CD4-positive, CD25-positive, alpha-beta regulatory T cell (primary cell): ENCODE measurements at places on chromosomes 7 and 10.

DNA sequence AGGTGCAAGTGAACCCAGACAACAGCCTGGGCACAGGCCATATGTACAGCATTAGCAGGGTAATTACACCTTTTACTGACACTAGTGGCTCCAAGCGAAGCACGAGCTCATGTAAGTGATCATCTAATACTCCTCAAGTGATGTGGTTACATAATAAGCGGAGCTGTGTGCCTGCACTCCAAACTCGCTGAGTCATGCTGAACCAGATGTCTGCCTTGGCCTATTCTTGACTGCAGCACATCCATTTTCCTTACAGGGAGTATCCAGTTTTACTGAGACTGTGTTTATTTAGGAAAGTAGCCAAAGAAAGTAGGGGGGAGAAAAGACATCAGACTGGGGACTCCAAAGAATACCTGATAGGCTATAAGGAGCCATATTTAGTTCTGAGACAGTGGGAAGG lies 90.1 kb downstream of the GRM3 start:
- no peak for DNase-seq
- H3K27me3 ChIP-seq: no peaks in the 10 kb centered on the region
- no peak overlapping the region for H3K4me3 ChIP-seq
- no peak overlapping the region for H3K27ac ChIP-seq

- no peaks in the 10 kb centered on the region for H3K4me1 ChIP-seq
- no peaks in the 10 kb centered on the region for H3K36me3 ChIP-seq
- no peak overlapping the region for H3K4me3 ChIP-seq
- no peak overlapping the region for H3K27ac ChIP-seq
- H3K27me3 ChIP-seq: no peaks in the 10 kb centered on the region
These were observed 32.8 kb downstream of the ADRA2A start for GRCh38 chr10:111109501-111110242.

GRCh38 chr10:131201741-131202515 lies 109.6 kb downstream of the TCERG1L start:
- DNase-seq: no peak
- no peaks in the 10 kb centered on the region for H3K27me3 ChIP-seq
- H3K36me3 ChIP-seq: no peaks in the 10 kb centered on the region
- no peak overlapping the region for H3K27ac ChIP-seq
- no peak overlapping the region for H3K4me3 ChIP-seq
- no peaks in the 10 kb centered on the region for H3K4me1 ChIP-seq

- DNase-seq: no peak
- H3K4me1 ChIP-seq: no peaks in the 10 kb centered on the region
- no peak overlapping the region for H3K27ac ChIP-seq
- H3K36me3 ChIP-seq: no peaks in the 10 kb centered on the region
These were observed 1160.8 kb upstream of the LRRTM3 start for GRCh38 chr10:65765006-65765541.

- H3K4me3 ChIP-seq: no peak overlapping the region
- H3K36me3 ChIP-seq: no peaks in the 10 kb centered on the region
- no peaks in the 10 kb centered on the region for H3K27me3 ChIP-seq
- no peaks in the 10 kb centered on the region for H3K4me1 ChIP-seq
- H3K27ac ChIP-seq: no peak overlapping the region
- DNase-seq: no peak
These were observed 203.1 kb upstream of the AUTS2 start for GRCh38 chr7:69395061-69395714.

DNA sequence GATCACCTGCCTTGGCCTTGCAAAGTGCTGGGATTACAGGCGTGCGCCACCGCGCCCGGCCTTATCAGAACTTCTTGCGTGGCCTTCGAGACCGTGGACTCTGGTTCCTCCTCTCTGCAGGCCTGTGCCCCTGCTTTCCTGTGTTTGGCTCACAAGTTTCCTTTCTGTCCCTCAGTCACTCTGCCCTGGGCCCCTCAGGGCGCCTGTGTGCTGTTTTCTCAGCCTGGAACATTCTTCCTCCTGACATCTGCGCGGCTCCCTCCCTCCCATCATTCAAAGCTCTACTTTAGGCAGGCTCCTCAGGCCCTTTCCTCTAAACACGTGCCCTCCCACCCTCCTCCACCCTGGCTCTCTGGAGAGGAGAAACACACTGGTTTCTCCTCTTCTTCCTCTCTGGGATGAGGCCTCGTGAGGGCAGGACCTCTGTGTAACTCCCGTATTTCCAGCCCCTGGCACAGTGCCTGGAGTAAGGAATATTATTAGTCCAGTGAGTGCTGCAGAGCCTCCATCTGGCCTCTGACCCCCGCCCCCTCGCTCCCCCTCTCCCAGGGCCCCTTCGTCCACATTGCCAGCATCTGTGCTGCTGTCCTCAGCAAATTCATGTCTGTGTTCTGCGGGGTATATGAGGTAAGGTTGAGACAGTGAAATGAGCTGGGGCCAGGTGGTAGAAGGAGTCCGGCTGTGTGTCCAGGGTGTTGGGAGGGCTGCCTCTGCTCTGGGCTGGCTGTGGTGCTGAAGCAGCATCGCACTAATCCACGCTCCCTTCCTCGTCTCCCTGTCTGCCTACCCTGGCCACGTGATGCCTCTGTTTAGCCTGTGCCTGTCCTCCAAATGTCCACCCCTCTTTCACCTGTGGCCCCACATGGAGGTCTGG lies 7.1 kb downstream of the CLCN1 start:
- H3K36me3 ChIP-seq: no peaks in the 10 kb centered on the region
- H3K4me1 ChIP-seq: peaks cover 15% of the 10 kb centered on the region
- H3K4me3 ChIP-seq: no peak overlapping the region
- no peak for DNase-seq
- no peak overlapping the region for H3K27ac ChIP-seq
- no peaks in the 10 kb centered on the region for H3K27me3 ChIP-seq

GRCh38 chr7:5854738-5855137 lies 25.9 kb upstream of the OCM start:
- peaks cover 12% of the 10 kb centered on the region for H3K36me3 ChIP-seq
- DNase-seq: no peak
- no peak overlapping the region for H3K27ac ChIP-seq

DNA sequence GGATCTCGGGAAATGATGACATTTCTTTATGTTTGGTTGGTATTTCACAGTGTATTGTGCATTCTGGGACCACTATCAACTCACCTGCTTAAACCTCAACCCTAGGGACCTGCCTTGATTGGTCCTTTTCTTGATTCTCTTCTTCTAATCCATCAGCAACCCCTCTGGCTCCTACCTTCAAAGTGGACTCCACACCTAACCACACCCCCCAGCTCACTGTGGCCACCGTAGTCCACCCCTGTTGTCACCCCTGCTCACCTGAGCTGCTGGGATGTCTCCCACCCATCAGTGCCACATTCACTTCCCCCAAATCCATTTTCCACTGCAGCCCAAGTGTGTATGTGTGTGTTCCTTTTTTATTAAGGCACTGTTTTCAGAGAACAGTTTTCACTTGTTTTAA lies 145.0 kb downstream of the PLPP4 start:
- no peaks in the 10 kb centered on the region for H3K36me3 ChIP-seq
- no peak for DNase-seq
- H3K27me3 ChIP-seq: no peaks in the 10 kb centered on the region
- H3K4me1 ChIP-seq: no peaks in the 10 kb centered on the region
- no peak overlapping the region for H3K4me3 ChIP-seq

GRCh38 chr10:70480239-70480861 lies 1.8 kb downstream of the PALD1 start:
- H3K36me3 ChIP-seq: no peaks in the 10 kb centered on the region
- H3K4me1 ChIP-seq: peaks cover 45% of the 10 kb centered on the region
- no peaks in the 10 kb centered on the region for H3K27me3 ChIP-seq
- no peak for DNase-seq
- no peak overlapping the region for H3K4me3 ChIP-seq
- no peak overlapping the region for H3K27ac ChIP-seq

DNA sequence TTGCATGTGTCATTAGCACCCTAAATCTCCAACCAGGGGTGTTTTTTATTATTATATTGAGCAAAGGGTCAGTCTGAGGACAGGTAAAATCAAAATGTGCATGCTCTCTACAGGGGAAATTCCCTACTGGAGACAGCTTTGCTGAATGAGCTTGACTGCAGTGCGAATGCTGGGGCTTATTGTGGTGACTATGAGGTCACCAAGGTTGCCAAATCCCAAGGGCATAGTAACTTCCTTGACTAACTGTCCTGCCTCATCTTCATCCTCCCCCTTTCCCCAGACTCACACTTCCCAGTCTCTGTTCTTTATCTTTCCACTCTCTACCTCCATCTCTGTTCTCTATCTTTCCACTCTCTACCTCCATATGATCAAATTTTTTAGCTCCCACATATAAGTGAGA lies 22.9 kb upstream of the AOC1 start:
- no peak for DNase-seq
- H3K27me3 ChIP-seq: peaks cover 20% of the 10 kb centered on the region
- H3K4me1 ChIP-seq: no peaks in the 10 kb centered on the region
- H3K4me3 ChIP-seq: no peak overlapping the region
